ENCODE measurements at places on chromosomes 2 and 18.

DNA sequence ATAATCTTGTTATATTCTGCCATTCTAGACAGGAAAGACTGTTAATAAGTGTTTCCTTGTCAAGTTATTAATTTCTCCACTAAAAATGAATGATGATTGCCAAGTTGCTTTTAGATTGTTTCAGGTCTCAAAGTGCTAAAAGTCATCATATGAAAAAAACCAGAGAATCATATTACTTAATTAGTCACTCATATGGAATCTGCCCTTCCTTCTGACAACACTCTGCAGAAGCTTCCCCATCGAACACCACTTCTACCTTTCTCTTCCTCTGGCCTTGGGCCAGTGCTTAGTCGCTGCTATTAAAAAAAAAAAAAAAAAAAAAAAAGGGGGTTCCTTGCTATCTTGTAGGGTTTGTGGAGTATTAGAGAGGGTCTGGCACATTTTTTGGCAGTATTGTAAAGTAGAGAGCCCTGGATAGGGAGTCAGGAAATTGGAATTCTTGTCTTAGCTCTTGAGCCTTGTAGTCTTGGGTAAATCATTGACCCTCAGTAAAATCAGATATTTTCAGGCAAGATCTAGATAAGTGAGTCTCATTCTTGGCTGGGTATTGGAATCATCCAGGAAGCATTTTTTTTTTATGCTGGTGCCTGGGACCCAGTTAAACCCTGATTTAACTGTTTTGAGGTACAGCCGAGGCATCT lies 141.7 kb upstream of the CCDC68 start:
- DNase-seq, result no peak

DNA sequence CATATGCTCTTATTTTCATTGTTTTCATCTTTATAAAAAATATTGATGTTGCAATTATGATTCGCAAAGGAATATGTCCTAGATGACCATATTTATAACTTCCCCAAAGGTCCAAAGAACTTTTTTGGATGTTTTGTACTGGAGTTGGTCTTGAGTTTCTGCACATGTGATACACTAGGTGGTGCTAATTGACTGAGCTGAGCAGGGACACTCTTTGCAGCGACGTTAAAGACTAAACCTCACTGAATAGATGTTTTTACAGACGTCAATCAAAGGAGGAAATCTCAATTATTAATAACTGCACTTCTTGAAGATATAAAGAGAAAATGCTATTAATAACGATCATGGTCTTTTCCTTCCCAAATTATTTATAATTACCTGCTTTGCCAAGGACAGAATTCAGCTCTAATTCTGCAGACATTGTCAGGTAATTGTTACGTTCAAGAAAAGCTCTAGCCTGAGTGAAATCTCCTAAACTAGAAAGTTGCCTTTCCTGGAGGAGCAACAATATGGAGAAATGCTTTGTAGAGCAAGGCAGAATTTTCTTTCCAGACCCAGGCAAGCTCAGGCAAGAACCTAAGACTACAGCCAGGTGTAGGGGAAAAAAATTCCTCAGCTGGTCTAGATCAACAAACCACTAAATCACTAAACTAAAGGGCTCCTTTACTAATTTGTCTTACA lies 119.3 kb upstream of the RBBP8 start:
- no peak for DNase-seq

- no peak for DNase-seq
Measured at GRCh38 chr2:150282771-150283371, 204.6 kb downstream of the RND3 start.

DNA sequence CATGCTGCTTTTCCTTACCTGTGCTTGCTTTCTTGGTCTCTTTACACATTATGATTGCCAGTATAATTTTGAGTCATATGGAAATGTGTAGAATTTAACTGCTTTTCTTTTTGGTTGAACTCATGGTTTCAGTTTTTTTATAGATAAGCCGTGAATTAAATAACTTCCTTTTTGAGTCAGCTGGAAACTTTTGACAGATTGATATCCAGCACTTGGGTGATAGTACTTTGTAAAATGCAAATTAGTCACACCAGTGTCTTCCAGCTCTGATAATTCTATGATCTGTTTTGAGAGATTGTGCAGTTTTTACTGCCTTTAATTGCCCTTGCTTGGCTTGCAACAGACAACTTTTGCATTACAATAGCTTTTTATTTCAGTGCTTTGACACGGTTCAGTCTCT lies 86.4 kb downstream of the NCOA1 start:
- DNase-seq, result no peak

- no peak for DNase-seq
Measured at GRCh38 chr2:142038826-142039225, 92.0 kb downstream of the LRP1B start.

DNA sequence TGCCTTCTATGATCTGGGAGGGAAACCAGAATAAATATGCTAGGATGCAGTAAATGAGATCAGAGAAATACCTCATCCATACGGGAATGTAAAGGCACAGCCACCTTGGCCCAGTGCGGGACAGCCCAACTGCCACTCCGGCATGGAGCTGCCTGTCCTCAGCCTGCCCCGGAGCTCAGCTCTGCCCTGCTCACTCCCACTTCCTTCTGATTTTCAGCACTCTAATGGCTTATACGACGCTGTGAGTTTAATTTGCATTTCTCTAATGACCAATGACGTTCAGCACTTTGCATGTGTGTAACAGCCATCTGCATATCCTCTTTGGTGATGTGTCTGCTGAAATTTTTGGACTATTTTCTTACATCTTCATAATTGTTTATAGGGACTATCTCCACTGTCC lies 172.5 kb upstream of the RAB6C start:
- no peak for DNase-seq

GRCh38 chr2:96344011-96344410 lies 8.4 kb downstream of the NCAPH start:
- DNase-seq, result no peak

- DNase-seq, result no peak
Measured at GRCh38 chr2:239715606-239716005, 309.5 kb downstream of the NDUFA10 start.

- no peak for DNase-seq
Measured at GRCh38 chr2:98483257-98483861, 38.7 kb downstream of the INPP4A start.

GRCh38 chr18:6120820-6121279 lies 225.5 kb upstream of the TMEM200C start:
- no peak for DNase-seq

DNA sequence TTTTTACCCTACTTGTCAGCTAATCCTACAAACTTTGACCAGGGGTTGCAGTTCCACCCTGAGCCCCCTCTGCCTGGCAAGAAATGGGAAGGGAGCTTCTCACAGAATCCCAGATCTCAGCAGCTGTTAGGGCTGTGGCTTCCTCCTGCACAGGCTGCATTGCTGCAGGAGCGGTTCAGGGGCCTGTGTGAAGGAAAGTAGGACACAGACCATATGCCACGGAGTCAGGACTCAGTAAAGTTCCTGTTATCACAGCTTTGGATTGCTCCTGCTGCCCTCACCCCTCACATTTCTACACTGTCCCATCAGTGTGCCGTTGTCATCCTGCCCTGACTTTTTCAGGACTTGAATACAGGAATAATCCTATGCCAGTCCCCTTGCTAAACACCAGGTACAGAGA lies 62.8 kb upstream of the SP3 start:
- no peak for DNase-seq

- no peak for DNase-seq
Measured at GRCh38 chr2:239265681-239266433, 135.0 kb downstream of the HDAC4 start.

Measured in stimulated activated CD4-positive, alpha-beta T cell treated with anti-CD3 and anti-CD28 coated beads, TNF-alpha, amount 100 ng/mL, for 1 hour (primary cell).